Sigmoid colon (tissue), 7 donors: ENCODE measurements at places on chromosomes 4 and X. TPM values are rescaled to one million over a fixed set of nuclear protein-coding genes. Genes with fewer than 3 reads are reported as not detected.
A peak's percentile ranks its signal among the peaks of the same experiment; 100 is the strongest.

DNA sequence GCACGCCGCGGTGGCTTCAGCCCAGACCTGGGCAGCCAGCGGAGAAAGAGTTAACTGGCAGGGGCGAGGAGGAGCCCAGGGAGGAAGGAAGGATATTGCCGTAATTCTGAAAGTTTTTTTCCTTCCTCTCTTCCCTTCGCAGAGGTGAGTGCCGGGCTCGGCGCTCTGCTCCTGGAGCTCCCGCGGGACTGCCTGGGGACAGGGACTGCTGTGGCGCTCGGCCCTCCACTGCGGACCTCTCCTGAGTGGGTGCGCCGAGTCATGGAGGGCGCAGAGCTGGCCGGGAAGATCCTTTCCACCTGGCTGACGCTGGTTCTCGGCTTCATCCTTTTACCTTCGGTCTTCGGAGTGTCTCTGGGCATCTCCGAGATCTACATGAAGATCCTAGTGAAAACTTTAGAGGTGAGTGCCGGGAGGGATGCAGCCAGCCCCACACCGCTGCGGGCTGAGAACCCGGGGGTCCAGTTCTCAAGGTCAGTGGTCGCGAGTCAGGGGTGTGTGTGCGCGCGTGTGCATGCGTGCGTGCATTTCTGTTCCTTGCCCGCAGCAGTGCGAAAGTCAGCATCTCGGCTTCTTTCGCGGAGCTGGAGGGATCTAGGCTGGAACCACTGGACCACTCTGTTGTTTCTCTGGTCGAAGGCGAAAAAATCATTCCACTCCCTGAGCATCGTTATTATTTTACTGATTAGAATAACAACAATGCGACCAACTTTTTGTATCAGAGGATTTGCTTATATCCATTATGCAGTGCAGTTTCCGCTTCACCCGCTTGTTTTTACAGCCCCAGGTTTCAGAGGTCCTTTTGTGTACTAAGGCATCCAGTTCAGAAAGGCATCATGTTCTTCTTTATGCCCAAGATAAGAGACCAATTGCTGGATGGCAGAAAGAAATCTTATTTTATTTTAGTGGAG, 709 bp downstream of the GPAT3 start:
- peak overlapping the region; percentile 64 for H3K4me3 ChIP-seq
- H3K27ac ChIP-seq = peak overlapping the region; percentile 79
- DNase-seq = peak; percentile 65
- H3K4me1 ChIP-seq = peaks cover 30% of the 10 kb centered on the region
- H3K36me3 ChIP-seq = no peaks in the 10 kb centered on the region
- H3K27me3 ChIP-seq = no peaks in the 10 kb centered on the region

DNA sequence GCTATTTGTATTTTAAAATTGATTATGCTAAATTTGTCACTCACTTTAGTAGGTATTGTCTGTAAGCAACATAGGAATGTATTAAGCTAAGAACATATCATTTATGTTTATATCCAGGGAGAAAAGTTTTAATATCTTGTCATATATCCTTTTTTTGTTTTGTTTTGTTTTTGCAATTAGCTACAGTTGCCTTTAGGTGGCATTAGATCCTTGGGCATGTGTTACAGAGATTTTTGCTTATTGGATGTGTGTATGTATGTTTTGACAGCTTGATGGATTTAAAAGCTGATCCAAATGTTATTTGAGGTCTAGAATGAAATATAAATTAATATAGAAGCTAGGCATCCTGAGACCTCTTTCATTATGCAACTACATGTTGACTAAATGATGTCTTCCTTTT, 36.1 kb upstream of the OTUD4 start:
- H3K27ac ChIP-seq = no peak overlapping the region
- H3K4me1 ChIP-seq = no peaks in the 10 kb centered on the region
- H3K27me3 ChIP-seq = no peaks in the 10 kb centered on the region

Gene LRIT3
- not detected for polyA plus RNA-seq

Gene NMU
- polyA plus RNA-seq = not detected

- H3K4me3 ChIP-seq = no peak overlapping the region
- no peaks in the 10 kb centered on the region for H3K27me3 ChIP-seq
- DNase-seq = peak; percentile 66
- H3K27ac ChIP-seq = no peak overlapping the region
Measured at GRCh38 chr4:167021545-167022155, 212.6 kb downstream of the SPOCK3 start.

Gene CFAP47
- not detected for polyA plus RNA-seq

DNA sequence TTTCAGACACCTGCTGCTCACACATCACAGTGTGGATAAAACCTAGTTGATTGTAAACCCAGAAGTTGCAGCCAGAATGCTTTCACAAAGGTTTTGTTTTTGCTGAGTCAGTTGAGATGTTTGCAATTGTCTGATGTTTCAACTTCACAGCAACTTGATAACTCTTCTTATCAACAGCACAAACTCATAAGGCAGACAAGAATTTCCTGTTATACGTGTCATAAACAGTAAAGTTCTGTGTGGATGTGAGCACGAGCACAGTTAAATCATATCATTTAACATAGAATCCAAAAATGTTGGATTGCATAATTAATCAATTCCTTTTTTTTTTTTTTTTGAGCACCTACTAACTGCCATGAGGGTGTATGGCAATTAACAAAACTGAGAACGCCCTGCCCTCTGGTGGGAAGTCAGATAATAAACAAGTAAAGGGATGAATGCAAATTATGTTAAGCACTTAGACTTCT, 512.2 kb downstream of the PDHA2 start:
- H3K4me1 ChIP-seq = no peaks in the 10 kb centered on the region
- no peaks in the 10 kb centered on the region for H3K27me3 ChIP-seq
- H3K4me3 ChIP-seq = no peak overlapping the region
- H3K27ac ChIP-seq = no peak overlapping the region
- no peak for DNase-seq
